ENCODE measurements at places on chromosomes 2 and 18.
A peak's percentile ranks its signal among the peaks of the same experiment; 100 is the strongest.

- DNase-seq: no peak
Measured at GRCh38 chr2:238286095-238286494, 2.3 kb downstream of the PER2 start.

DNA sequence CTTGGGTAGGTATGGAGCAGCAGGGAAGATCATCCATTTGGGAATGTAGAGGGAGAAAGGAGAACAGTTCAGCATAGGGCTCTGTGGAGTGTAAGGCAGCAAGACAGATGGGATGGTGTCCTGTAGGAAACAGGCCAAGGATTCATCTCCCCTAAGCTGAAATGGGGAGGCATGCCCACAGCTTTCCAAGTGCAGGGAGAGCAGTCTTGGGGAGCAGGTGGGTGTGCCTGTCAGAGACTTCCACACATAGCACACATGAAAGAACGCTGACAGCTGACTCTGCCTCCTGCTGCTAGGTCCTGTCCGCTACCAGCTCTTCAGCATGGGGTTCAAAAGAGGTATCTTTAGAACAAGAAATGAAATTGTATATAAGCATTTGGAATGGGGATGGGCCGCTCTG, 9.0 kb downstream of the SETBP1 start:
- DNase-seq: no peak

DNA sequence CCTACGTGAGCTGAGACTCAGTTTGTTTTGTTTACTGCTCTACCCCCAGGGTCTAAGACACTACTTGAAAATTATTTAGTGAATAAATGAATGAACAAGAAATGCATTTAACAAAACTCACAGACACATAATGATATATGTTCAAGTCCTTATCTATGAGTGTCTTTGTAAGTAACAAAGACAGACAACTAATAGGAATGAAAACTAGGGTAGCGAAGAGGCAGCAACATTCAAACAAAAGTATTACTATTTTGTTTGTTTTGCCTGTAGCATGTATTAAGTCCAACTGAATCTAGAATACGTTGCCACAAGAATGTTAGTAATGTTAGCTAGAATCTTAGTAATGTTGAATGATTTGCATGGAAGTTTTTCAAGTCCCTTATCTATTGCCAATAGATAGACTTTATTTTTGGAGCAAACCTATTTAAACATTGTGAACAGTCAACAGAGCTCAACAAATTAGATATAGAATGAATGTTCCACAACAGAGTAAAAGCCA, 144.8 kb upstream of the VWC2L start:
- no peak for DNase-seq

DNA sequence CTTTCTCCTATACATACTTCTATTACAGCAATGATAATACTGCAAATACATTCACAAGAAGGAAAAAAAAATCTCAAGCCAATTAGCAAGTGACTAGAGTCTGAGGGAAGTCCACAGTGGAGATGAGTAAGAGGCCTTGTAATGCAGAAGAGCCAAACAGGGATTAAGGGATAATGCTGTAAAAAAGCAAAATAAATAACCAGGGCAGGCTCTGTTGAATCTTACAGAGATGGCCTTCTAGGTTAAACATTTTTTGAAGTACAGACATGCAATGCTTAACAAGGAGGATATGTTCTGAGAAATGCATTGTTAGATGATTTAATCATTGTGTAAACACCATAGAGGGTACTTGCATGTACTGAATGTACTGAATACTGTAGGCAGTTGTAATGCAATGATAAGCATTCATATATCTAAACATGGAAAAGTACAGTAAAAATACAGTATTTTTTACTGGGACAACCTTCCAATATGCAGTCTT, 122.1 kb upstream of the RMDN2 start:
- DNase-seq: peak; percentile 94

DNA sequence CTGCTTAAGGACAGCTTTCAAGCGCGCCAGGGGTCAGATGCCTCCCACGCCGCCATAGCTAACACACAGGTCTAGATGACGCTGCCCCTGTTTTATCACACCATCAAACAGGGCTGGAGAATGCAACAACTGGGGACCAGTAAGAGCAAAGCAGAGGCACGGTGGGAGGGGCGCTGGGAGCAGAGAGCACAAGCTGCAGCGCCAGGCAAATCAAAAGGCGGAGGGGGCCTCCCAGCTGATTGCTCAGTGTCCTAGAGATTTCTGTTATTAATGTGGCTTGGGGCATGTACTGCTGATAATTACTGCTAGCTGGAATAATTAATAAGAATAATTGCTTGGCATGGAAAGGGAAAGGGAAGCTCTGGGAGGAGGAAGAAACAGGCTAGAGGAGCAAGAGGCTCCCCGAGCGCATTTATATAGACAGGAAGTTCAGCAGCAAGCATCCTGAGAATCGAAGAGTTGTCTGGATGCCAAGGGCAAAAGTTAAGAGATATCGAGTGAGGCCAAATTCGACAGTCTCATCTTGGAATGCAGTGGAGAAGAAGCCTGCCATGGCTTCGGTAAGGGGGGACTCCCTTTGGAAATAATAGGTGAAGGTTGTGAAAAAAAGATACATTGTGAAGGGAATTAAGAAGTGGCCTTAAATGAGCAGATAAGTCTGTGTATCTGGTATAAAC, 104.5 kb upstream of the ZNF521 start:
- DNase-seq: peak; percentile 26

DNA sequence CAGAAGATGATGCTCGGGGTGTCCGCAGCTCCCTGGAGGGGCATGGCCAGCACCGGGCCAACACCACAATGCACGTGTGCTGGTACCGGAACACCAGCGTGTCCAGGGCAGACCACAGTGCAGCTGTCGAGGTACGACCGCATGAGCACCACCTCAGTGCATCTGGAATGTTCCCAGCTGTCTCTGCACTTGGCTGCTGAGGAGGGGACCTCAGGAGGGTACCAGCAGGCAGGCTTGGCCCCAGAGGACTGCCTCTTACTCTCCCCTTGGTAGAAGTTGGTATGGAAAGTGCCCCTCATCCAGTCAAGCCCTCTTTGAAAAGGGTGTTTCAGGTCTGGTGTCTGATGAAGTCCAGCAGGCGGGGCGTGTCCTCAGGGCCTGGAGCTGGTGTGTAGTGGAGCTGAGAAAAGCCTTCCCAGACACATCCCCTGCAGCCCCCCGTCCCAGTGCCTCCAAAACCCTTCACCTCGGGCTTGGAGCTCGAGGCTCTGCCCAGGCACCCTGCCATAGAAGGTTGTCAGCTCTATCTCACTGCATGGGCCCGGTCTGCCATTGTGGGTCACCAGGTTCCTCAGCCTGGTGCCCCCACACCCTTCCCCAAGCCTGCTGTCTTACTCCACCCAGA, 16.7 kb downstream of the STK25 start:
- no peak for DNase-seq

GRCh38 chr2:190344276-190344827, 963 bp downstream of the INPP1 start:
- DNase-seq: peak; percentile 59

DNA sequence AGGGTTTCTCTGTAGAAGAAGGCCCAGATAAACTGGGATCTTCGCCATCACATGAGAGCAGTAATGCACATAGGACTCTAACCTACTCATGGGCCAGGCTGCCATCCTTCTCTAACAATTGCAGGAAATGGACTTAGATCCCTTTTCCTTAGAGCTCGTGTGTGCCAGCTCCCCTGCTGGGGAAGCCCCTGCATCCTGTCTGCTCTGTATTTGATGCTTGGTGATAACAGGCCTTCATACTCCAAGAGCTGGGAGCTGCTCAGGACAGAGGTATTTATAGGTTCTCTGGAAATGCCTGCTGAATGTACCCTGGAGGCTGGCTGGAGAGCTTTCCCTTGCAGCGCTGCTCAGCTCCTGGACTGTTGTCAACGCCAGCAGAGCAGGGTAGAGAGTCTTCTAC, 249.6 kb downstream of the MTX2 start:
- no peak for DNase-seq

GRCh38 chr18:13726972-13727331, 479 bp downstream of the RNMT start:
- no peak for DNase-seq

DNA sequence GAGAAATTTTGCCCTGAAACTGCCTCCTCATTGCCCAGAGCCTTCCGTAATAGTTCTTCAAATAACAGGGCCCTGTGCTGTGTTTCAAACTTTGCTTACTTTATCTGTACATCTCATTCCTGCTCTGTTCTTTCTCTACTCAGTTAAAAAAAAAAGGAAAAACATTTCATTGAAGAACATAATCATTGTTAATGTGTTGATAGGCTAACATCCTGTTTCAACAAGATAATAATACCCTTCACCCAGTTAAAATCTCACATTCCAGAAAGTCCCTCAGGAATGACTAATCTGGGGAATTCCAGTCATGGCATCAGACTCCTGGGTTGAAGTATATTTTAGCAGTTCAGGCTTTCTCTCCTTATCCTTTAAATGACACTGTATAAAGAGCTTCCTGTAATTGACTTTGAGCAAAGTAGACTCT, 45.6 kb upstream of the ITGAV start:
- peak; percentile 79 for DNase-seq

- DNase-seq: no peak
Measured at GRCh38 chr2:239475161-239476028, 74.6 kb upstream of the HDAC4 start.

- DNase-seq: peak; percentile 17
Measured at GRCh38 chr2:153145470-153145978, 333.0 kb downstream of the RPRM start.

DNA sequence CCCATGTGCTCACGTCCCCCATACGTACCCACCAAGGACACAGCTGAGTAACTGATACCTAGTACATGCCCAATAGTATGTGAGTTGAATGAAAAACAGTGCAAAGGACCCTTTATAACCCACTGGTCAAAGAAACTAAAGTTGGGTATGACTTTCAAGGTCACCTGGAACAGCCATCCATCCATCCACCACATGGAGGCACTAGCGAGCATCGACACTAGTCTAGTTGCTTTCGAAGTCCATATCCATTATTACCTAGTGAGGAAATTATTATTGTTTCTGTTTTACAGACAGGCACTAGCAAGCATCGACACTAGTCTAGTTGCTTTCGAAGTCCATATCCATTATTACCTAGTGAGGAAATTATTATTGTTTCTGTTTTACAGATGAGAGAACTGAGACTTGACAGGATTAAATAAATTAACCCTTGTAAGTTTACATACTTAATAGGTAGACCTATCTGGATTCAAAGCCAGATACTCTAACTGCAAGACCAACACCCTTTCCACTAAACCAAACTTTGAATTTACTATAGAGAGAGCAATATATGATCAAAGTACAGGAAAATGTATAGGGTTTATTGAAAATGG, 233.7 kb downstream of the METTL4 start:
- no peak for DNase-seq

DNA sequence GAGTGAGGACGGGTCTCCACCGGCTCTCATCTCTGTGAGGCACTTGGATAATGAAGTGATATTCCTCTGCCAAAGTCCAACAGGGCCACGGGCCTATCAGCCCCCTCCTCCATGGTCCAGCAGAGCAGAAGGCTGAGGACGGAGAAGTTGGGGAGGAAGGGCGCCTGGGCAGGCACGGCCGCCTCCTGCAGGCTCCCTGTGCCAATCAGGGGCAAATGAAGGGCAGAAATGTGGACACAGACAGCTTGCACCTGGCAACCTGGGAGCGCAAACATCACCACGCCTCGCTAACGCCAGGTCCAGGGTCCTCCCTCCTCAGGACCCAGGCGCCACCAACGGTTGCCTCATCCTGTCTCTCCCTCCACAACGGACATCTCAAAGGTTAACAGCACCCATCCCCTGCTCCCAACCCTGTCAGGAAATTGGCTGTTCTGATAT, 24.3 kb downstream of the SMAD7 start:
- no peak for DNase-seq

- peak; percentile 26 for DNase-seq
Measured at GRCh38 chr18:58992301-58993231, 127.9 kb downstream of the ZNF532 start.

- no peak for DNase-seq
Measured at GRCh38 chr2:152568531-152568930, 148.7 kb downstream of the PRPF40A start.

DNA sequence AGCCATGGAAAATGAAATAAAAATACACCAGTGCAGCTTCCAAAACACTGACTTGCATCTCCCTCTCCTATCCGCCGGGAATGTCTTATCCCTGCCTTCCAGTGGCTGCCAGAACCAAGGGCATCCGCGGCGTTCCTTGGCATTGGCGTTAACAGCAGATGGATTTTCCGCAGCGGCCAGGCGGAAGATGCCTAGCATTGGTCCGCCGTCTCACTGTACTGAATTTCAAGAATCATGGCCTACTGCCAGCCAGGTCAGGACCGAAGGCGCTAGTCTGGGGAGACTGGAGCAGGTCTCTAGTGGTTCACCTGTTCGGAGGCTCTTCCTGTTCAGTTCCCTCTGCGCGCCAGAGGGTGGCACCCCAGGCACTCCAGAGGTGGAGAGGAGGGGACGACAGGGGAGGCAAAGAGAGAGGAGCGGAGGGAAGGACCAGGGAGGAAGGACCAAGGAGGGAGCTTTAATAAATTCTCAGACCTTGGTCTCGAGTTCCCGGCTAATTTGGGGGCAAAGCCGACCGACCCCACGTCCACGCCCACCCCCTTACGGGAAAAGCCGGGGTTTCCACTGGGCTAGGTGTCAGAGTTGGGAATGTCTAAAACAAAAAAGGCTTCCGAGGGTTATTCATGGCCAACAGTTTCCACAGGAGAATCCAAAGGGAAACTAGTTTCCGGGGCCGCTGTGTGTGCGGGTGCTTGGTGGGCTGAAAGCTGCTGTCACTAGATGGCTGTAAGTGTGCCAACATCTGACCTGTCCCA, 3.7 kb upstream of the BCL2L11 start:
- peak; percentile 70 for DNase-seq

DNA sequence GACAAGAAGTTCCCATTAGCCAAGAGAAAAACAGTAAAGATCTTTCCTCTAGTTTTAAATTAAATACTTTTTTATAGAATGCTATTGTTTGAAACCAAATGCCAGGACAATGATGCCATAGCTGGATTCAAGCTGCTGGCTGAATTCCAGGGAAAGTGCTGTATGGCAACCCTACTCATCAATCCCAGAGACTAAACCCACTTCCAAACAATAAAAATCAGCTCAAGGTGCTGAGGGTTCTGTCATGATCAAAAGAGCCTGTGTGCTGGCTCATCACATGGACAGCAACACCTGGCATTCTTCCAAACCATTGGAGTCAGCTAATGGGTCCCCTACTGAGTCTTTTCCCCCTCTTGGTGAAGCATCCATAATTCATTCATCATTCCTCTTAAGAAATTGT, 53.7 kb upstream of the PARD3B start:
- DNase-seq: no peak

- DNase-seq: no peak
Measured at GRCh38 chr2:120990451-120990871, 254.8 kb downstream of the GLI2 start.

DNA sequence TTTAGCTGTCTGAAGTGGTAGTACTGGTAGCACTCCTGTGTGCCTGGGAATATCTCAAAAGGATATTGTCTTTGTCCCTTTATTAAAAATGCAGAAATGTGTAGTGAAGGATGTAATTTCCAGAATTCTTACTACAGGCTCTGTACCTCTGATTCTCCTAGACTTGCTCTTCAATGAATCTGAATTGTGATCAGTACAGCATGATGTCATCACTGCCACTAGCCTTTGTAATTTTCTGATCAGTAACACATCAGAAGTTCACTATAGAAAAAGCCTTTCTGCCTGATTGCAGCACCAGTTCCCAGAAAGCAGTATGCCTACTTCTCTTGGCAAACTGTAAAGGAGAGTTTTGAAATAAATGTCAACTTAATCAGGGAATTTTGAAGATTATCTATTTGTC, 29.2 kb upstream of the OTOF start:
- no peak for DNase-seq

GRCh38 chr2:15693926-15694588, 102.4 kb downstream of the DDX1 start:
- DNase-seq: no peak
